Femur (tissue), 1 donor: ENCODE measurements at places on chromosomes 7 and 10.
A peak's percentile ranks its signal among the peaks of the same experiment; 100 is the strongest.

GRCh38 chr7:100893318-100893895 is 2.3 kb downstream of the ACHE start:
- DNase-seq, result no peak

GRCh38 chr7:42234736-42235135 is 2.3 kb downstream of the GLI3 start:
- no peak for DNase-seq

DNA sequence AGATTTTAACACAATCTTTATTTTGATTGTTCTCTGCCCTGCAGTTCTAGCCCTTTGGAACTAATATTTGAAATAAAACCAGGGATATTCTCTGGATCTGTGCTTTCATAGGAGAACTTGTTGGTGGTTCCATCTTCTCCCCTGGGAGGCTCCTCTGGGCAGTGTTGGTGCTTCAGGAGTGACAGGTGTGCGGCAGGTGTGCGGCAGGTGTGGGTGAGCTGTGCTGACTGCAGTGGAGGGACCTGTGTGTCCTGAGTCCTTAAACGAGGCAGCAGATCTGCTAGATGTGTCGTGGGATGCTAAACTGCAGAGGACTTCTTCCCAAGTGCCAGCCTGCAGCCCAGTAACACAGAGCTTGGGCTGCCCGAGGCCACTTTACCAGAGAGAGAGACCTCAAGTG is 98.4 kb downstream of the LYZL1 start:
- DNase-seq, result no peak

- DNase-seq, result no peak
These were observed 70.8 kb upstream of the KDM7A start for GRCh38 chr7:140247559-140247958.

DNA sequence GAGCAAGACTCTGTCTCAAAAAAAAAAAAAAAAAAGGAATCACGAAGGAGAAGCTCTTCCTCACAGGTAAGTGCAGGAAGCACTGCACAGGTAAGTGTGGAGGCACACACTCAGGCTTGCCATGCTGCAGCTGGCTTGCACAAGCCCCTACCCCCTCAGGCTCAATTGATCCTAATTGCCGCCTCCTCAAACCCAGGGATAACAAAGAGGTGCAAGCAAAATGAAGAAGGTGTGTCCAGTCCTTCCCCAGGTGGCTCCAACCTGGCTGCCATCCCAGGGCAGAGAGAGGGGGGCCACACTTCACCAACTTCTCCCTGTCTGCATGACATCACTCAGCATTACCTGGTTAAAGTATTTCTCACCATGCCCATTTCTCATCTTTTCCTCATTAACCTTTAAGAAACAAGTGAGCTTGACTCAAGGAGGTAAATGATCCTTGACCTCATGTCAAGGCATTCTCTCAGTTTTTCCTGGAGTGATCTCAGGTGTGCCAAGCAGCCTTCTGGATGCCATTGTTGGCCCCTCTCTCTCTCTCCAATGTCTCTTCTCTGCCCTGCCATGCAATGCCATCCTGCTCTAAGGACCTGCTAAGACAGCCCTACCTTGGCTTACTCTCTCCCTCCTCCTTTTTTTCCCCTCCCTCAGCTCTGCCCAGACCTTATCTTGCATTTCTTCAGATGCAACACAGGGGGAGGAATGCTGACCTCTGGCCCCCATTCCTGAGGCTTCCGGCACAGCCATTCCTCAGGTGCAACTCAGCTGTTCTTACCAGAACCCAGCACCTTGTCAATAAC is 13.0 kb upstream of the TRPV6 start:
- DNase-seq, result no peak

DNA sequence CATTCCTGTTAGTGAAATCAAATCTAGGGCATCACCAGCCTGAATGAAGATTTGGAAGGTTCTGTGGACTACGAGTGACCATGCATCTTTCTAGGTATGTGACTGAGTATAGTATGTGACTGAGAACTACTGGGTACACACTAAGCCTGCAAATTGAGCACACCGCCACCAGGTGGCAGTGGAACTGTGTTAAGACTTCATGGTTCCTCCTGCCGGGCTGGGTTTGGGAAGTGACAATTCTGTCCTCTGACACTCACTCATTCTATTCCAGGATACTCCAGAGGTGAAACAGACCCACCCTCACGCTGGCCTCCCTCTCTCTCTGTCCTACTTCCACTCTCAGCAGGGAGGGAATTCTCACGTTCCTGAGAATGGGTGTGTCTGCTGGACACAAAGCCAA is 84.0 kb upstream of the TMEM248 start:
- no peak for DNase-seq

GRCh38 chr7:51949726-51950644 is 633.4 kb upstream of the COBL start:
- DNase-seq, result no peak

DNA sequence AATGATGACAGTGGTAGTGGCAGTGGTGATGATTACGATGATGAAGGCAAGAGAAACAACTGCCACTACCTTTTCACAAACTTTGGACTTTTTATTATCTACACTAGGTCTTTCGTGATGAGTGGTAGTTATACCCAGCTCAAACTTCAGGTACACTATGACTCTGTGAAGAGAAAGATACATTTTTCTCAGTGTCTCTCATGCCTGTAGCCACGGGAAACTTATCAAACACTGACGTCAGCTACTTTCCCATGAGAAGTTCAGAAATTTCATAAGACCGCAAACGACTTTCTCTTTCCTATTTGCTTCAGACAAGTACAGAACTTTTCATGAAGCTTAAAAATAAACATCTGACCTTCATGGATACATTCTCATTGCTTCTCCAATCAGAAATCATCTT is 57.0 kb downstream of the CALD1 start:
- DNase-seq, result no peak

DNA sequence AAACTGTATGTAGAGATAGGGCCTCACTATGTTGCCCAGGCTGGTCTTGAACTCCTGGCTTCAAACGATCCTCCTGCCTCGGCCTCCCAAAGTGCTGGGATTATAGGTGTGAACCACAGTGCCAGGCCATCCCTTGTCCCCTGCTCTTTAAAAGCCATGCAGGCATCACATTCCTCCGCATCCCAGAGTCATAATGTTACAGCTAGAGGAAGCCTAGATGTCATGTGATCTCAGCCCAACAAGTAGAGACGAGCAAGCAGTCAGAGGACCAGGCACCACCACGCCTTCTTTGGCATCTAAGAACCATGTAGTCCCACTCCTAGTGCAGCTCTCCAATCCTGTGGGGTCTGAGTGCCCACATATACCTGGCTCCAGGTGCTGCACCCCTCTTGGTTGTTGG is 13.1 kb downstream of the PODXL start:
- no peak for DNase-seq

DNA sequence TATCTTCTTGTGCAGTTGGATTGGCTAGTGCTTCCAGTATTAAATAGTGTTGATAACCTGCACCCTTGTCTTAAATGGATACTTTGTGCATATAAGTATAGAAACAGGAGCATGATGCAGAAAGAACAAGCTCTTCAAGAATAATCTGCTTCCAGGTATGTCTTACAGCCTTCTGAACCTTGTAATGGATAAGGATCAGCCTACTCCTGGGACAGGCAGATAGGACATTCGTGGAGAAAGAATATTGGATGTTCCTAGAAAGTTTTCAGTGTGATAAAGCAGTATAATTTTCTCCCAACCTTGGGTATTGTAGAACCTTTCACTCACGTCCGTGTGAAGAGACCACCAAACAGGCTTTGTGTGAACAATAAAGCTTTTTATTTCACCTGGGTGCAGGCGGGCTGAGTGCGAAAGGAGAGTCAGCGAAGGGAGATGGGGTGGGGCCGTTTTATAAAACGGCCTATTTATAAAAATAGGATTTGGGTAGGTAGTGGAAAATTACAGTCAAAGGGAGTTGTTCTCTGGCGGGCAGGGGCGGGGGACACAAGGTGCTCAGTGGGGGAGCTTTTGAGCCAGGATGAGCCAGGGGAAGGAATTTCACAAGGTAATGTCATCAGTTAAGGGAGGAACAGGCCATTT is 27.2 kb downstream of the C1GALT1 start:
- DNase-seq, result no peak

- no peak for DNase-seq
These were observed 54.5 kb upstream of the PFKFB3 start for GRCh38 chr10:6148251-6148701.

DNA sequence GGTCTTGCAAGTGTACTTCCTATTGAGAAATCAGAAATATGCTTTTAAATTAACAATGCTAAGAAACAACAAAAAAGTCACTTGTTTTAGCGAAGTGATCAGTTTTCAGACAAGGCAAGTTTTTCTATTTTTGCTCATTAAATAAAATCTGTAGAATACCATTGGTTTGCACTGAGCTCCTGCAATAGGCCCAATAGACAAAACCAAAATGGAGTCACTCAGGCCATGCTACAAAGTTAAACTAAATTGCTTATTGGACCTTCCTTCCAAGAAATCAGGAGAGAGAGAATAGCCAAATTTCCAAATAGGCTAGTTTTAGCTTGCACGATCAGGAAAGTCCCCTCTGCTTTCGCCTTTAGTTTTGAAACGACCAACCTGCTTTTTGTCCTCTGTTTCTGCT is 73.4 kb upstream of the SLC13A1 start:
- DNase-seq, result no peak

DNA sequence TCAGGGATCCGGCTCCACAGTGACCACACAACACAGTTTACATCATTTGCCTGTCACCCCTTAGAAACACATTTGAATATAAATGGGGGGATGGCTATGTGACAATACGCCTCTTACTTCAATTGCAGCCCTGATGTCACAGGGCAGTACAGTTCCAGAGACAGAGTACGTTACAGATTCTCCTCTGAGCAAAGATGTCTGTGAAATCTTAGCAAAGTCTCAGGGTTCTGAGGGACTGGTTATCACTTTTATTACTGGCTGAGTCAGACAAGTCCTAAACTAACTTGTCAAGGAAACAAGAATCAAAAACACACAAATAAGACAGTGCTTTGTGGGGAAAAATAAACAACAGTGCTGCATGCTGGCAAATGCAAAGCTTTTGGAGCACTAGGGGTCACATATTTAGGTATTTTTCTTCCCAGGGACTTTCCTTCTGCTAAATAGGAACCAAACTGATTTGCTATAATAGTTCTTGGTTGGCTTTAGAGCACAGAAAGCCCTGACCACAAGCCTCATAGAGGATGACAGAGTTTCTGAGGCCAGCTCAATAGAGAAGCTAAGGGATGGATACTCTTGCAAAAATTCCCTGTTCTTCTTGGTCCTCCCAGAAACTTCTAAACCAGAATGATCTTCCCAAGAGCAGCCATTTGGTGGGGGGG is 501.6 kb downstream of the GRID1 start:
- DNase-seq, result no peak

DNA sequence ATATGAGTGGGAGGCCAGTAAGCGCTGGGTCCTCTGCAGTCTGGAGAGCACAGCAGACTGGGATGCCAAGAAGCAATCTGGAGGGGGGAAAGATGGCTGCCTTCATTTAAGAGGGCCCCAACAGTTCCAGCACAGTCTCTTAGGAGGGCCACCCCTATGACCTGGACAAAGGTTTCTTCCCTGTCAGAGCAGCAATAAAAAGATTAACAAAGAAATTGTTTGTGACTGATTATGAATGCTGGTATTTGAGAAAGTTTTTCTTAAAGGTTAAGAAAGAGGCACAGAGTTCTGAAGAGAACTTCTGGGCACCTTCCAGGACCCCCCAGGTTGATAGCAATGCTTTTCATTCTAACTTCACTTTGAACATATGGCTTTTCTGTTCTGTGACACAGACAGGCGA is 52.3 kb downstream of the CYP26A1 start:
- DNase-seq, result no peak

GRCh38 chr7:34133983-34134782 is 228.8 kb downstream of the BMPER start:
- peak; percentile 85 for DNase-seq

DNA sequence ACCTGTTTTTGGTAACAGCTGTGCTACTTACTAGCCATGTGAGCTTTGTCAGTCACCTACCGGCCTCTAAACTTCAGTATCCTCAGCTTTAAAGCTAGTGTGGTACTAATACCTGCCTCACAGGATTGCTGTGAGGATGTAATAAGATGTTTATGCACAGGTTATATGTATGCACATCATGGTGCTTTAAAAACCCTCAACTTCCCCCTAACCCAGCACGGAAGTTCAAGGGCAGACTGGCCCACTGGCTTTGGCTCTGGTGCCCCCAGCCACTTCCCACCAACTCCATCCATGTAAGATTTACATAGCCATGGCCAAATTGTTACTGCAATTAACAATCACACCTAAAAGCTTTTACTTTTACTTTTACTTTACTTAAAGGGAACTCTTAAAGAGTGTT is 676.0 kb upstream of the GALNT17 start:
- no peak for DNase-seq

DNA sequence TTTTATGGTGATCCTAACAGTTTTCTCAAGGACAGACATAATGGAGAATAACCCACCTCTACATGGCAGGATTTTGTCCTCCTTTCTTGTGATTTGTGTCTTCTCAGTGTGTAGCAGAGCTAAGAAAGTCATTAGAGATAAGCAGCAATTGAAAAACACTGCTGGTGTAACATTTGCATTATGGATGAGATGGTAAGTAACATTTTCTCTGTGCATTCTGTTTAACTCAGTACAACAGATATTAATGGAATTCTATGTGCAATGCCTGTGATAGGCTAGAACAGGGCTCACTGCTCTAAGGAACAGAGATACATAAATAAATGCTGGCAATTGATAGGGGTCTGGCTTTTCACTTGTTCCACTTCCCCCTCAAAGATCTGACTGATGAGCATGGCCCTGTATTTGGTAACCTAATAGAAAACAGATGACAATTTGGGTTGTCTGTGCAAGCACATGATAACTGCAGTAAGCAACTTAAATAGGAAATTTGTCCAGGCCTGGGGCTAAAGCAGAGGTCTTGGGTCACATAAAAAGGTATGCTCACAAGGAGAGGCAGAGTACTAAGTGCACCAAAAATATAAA is 560.3 kb upstream of the POM121L12 start:
- DNase-seq, result no peak

GRCh38 chr10:114544045-114544659 is 113.9 kb downstream of the ABLIM1 start:
- DNase-seq, result no peak

- DNase-seq, result peak; percentile 90
These were observed 48.6 kb upstream of the PDGFA start for GRCh38 chr7:568031-568951.

GRCh38 chr10:124830445-124830844 is 28.8 kb downstream of the ABRAXAS2 start:
- DNase-seq, result no peak

DNA sequence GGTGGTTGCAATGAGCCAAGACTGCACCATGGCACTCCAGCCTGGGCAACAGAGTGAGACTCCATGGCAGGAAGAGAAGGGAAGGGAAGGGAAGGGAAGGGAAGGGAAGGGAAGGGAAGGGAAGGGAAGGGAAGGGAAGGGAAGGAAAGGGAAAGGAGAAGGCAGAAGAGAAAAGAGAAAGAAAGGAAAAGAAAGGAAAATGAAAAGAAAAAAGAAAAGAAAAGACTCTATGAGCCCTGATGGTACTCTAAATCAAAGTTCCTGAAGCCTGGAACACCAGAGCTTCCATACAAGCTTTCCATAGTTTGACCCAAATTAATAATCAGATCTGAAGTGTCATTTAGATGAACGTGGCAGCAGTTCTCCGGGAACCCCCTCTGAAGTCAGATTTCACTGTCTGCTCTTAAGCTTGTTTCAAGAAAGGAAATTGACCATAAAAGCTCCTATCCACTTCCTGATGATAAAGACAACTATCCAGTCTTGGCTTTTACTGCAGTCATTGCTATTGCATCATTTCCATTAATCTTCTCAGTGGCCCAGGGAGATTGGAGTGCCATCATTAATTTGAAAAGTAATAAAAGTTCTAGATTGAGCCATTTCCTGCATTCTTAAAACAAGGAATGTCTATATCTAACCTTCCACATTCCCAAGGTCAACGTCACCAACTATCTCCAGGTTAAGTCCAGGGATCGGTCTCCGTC is 44.2 kb upstream of the FRMD4A start:
- DNase-seq, result no peak

GRCh38 chr7:1752111-1752510 is 82.0 kb downstream of the ELFN1 start:
- DNase-seq, result no peak
